H9 (cell line): ENCODE measurements at places on chromosomes 11 and 22. TPM values are rescaled to one million over a fixed set of nuclear protein-coding genes. Genes with fewer than 3 reads are reported as not detected.

- H3K4me1 ChIP-seq = no peaks in the 10 kb centered on the region
- H3K27ac ChIP-seq = no peak overlapping the region
Measured at GRCh38 chr11:113351480-113351879, 36.1 kb upstream of the ANKK1 start.

The PDGFD gene
- 1.4 and 1.7 TPM in 2 replicates for total RNA-seq

The TREH gene
- not detected in 2 replicates for total RNA-seq

GRCh38 chr11:121466063-121466794 is 13.5 kb upstream of the SORL1-AS1 start:
- no peaks in the 10 kb centered on the region for H3K27me3 ChIP-seq
- H3K36me3 ChIP-seq = peaks cover 24% of the 10 kb centered on the region
- H3K4me3 ChIP-seq = peak overlapping the region; percentile 53
- DNase-seq = peak; percentile 92
- H3K27ac ChIP-seq = no peak overlapping the region

DNA sequence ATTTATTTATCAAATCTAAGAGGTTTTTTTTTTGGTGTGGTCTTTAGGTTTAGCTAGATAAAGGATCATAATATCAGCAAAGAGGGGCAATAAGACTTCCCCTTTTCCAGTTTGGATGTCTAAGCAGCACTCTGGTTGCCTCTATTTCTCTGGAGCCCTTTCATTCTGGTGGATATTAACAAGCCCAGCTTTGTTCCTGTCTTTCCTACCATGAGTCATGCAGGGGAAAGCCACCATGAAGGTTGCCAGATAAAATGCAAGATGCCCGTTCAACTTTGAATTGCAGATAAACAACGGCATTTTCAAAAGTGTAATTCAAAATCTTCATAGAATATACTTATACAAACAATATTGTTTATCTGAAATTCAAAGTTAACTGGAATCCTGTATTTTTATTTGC is 143.6 kb downstream of the ADAMTS15 start:
- no peaks in the 10 kb centered on the region for H3K36me3 ChIP-seq
- no peaks in the 10 kb centered on the region for H3K27me3 ChIP-seq
- H3K4me1 ChIP-seq = no peaks in the 10 kb centered on the region
- no peak overlapping the region for H3K4me3 ChIP-seq
- DNase-seq = no peak

The TAGLN gene
- total RNA-seq = 176 and 188 TPM in 2 replicates
